Stimulated activated CD8-positive, alpha-beta memory T cell treated with anti-CD3 and anti-CD28 coated beads, Interleukin-7, amount 100 ng/mL, for 1 hour (primary cell): ENCODE measurements at places on chromosomes 2 and 18.

- DNase-seq: no peak
These were observed 156.0 kb downstream of the TGIF1 start for GRCh38 chr18:3605954-3606443.

DNA sequence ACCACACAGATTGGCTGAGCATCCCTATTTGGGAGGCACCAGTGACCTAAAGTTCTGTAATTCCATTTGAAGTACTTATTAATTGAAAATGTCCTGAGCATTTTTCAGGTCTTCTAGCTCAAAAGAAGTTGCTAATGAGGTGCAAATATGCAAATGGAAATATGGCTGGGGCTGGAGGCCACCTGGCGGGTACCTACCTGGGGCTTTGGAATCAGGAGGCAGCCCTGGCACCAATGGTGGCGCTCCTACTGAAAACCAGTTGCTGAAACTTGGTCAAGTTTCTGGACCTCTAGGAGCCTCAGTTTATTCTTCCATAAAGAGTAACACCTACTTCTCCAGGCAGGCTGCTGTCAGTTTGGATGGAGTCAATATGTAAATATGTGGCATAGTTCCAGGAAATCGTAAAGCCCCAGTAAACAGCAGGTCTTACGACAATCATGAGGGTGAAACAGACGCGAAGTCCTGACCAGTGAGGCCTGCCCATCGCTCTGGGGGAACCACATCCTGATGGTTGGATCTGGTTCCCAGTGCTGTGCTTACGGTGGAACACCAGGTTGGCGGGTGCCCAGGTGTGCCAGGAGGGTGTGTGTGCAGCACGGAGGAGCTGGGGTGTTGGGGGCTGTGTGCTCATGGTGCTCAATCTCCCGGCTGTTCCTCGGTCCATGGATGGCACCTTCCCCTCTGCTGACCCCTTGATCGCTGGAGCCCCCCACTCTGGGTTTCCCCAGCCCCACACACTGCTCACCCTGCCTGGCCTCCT lies 186.1 kb downstream of the TWIST2 start:
- DNase-seq: no peak

DNA sequence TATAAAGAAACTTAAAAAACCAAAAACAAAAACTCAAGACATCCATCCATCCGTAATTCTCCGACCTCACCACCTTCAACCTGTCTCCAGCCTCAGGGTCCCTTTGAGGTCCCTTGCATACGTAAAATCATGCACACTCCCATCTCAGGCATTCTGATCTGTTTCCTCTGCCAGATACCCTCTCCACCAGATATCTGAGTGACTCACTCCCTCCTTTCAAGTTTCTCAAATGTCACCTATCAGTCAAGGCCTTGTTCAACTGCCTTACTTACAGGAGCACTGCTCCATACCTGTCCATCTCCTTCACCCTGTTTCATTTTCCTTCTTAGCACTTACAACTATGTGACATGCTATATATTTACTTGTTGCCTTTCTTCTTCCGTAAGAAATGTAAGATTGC lies 369.3 kb downstream of the NBAS start:
- no peak for DNase-seq

GRCh38 chr2:136116813-136117390 lies 1.0 kb downstream of the CXCR4 start:
- no peak for DNase-seq

GRCh38 chr2:240927390-240927781 lies 21.2 kb downstream of the CROCC2 start:
- DNase-seq: no peak

GRCh38 chr2:241561832-241562231 lies 3.3 kb downstream of the BOK start:
- DNase-seq: no peak

- no peak for DNase-seq
These were observed 40.1 kb downstream of the GTF3C3 start for GRCh38 chr2:196759378-196759706.

DNA sequence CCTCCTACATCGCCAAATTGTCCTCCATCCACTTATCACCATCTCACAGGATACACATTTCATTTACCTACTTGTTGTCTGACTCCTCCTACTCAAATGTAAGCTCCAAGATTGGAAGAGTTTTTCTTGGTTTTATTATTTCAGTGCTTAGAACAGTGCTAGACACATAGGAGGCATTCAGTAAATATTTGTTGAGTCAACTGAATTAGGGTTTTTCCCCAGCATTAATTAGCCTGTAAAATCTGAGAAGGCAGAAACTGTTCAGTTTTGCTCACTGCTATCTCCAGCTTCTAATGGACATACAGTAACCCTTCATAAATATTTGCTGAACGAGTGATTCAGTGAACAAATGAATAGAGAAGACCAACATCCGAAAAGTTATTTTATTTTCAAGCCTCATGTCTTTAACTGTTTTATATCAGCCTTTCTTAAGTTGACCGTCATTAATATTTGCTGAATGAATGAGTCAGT lies 800 bp downstream of the TTC21B start:
- DNase-seq: no peak

GRCh38 chr2:24272161-24272802 lies 88.1 kb downstream of the ITSN2 start:
- no peak for DNase-seq

DNA sequence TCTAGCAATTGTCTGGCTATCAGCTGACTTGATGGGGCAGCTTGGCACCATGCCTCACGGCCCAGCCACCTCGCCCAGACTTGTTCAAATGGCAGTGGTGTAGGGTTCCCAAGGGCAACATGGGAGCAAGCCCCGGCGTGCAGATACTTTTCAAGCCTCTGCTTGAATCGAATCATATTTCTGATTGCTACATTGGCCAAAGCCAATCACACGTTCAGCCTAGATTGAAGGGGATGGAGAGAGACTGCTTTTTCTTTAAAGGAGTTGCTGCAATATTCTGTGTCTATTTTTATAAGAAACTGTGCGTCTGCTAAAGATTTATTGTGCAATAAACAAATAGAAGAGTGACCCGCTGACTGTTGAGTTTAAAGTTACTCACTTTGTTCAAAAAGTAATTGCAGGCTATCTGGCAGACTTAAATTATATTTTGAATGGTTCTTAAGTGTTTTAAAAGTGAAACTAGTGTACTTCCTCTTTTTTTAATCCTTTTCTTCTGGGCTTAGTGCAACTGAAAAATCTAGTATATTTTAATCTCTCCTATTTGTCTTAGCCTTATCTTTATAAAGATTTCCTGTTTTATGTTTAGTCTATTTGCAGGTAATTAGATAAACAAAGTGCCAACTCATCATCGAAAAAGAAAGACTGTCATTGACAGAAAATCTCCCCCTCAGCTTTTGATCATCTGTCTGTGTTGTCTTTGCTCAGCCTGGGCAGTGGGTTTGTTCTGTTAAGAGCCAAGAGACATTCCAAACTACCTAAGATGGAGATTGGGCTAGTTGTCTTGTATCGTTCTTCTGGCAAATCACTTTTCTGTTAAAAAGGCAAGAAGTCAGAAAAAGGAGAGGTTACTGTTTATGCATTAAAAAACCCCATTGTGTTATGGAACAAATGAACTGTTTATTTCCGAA lies 156.1 kb downstream of the TPGS2 start:
- DNase-seq: no peak

- DNase-seq: no peak
These were observed 43.6 kb upstream of the OTOS start for GRCh38 chr2:240183875-240184590.

DNA sequence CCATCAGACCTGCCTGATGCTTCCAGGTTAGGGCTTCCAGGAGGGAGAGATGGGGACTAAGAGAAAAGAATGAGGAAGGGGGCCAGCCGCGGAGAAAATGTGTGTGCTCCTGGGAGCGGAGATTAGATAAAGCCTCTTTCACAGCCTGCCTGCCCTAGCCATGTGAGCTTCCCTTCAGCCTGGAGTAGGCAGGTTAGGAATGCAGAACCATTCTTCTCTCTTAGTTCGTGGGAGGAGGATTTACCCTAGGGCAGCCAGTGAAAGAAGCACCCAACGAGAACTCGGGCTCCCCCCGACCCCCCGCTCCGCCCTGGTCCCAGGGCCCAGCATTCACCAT lies 36.1 kb downstream of the POMC start:
- DNase-seq: no peak
